HS-5 (cell line): ENCODE measurements at places on chromosomes 16 and 17.
A peak's percentile ranks its signal among the peaks of the same experiment; 100 is the strongest.

DNA sequence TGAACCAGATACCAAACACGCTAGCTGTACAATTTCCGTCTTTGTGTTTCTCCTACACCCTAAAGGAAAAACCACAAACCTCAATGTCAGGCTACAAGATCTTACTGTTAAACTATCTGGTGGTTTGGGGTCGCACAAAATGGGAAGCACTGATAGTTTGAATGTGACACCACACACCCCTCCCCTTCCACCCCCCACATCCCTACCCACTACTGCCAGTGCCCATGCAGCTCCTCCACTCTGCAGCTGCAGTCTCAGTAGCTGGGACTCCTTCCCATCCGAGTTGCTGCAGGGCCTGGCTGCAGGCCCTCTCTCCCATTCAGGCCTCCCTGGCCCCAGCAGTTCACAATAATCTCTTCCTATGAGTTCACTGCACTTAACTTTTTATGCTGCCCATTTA is 18.4 kb downstream of the TRAP1 start:
- DNase-seq = no peak

DNA sequence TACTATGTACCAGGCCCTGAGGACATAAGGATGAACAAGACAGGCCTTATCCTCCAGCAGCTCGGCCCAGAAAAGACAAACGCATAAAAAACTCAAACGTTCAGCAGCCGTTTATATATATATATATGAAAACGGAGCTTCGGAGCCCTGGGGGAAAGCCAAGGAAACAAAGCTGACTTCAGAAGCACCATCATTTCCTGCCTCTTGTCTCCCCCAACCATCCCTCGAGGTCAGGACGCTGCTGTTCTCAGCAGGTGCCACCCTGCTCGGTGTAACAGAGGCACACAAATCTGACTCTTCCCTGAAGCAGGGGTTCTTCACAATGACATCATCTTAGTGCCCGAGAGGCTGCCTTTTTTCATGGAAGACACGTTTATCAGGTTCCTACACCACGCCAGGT is 146.9 kb downstream of the ZNF423 start:
- no peak for DNase-seq

DNA sequence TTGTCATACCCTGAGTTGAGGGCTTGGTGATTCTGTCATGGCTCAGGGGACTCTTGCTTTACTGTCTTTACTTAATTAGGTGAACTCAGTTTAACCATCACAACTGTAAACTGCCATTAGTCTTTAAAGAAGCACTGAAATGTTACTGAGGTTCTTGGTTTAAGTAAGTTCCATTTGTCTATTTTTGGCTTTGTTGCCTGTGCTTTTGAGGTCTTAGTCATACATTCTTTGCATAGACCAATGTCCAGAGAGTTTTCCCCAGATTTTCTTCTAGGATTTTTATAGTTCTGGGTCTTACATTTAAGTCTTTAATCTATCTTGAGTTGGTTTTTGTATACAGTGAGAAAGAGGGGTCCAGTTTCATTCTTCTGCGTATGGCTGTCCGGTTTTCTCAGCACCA is 137.5 kb downstream of the SOCS1 start:
- no peak for DNase-seq

- DNase-seq = no peak
Measured at GRCh38 chr16:10745841-10746240, 2.2 kb downstream of the NUBP1 start.

DNA sequence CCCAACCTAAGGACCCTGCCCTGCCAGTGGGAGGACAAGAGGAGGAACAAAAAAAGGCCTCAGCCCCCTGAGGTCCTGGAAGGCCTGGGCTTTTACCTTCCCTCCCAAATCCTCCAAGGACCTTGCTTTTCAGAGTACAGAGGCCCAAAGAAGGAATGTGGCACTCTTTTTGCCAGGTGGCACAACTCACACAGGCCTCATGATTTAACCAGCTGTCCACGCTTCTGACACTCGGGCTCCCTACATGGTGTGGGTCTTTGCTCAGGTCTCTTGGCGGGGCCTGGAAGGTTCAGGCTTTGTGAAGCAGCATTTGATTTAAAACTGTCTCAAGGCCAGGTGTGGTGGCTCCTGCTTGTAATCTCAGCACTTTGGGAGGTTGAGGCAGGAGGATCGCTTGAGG is 120.6 kb downstream of the ABCC6 start:
- DNase-seq = no peak

DNA sequence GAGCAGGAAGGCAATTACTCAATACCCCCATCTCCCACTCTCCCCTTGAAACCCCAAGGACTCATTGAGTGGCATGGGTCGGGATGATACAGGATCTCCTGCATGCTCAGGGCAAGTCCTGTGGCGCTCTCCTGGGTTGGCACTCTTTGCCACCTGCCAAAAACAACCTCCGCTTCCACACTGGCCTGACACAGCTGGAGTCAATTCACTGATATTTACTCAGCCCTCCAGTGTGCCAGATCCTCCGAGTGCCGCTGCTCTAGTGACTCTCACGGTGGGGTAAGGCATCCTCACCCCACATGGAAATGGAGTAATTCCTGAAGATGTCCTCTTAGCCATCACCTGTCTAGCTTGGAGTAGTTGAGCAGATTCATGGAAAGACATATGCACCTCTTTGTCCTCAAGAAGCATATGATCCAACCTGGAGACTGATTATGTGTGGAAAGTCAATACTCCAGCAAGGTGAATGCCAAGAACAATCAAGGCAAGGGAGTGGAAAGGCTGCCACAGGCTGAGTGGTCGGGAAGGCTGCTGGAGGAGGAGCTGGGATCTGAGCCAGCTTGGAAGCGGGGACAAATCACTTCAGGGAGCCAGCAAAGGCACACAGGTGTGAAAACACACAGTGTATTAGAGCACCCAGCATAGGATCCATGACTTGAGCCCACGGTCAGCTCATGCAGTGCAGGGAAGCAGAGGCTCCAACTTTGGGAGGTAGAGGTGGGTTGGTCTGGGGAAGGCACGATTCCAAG is 12.6 kb upstream of the GOSR2 start:
- DNase-seq = no peak

DNA sequence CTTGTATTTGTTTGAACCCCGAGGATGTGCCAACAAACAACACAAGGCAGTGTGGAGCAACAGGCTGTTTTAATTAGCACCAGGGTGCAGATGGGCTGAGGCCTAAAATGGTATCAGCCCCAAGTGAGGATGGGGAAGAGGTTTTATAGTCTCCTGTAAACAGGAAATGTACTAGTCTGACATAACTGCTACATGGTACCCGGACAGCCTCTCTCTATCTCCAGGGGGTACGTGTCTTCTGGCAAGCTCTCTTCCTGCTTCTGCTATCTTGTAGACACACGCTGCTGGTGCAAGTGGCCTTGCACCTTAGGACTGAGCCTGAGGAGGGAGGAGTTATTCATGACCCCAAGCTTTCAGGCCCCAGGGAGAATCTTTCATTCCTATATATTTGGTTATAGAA is 2451.0 kb downstream of the TP53TG3F start:
- DNase-seq = no peak

DNA sequence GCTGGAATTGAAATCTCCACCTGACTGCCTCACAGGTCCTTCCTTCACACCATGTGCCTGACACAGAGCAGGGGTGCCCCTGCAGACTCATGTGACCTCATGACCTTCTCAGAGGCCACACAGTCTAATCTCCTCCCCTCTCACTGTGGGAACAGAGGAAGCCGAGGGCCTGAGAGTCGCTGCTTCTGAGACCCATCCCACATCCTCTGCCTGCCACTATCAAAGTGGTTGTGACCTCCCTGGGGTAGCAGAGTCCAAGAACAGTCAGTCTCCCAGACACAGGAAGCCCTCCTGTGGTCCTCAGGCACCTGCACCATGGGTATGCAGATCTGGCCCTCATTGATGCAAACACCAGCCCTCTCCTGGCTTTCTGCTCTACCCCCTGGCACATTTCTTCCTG is 78.5 kb downstream of the RAB11FIP4 start:
- no peak for DNase-seq

- DNase-seq = no peak
Measured at GRCh38 chr17:44546671-44547606, 10.3 kb upstream of the FZD2 start.

DNA sequence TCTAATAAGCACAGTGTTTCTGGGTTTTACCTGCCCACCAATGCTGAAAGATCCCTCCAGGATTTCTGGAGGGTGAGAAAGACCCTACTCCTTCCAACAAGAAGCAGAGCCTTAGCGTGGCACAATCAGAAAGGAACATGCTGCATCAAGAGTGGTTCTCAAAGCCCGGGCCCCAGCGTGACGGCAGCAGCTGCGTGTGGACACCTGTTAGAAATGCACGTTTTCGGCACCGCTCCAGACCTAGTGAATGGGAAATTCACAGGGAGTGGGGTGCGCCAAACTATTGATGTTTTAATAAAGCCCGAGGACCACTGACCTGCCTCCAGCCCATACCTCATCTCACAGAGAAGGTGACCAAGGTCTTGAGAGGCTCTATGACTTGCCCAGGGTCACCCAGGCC is 55.8 kb downstream of the PECAM1 start:
- no peak for DNase-seq

DNA sequence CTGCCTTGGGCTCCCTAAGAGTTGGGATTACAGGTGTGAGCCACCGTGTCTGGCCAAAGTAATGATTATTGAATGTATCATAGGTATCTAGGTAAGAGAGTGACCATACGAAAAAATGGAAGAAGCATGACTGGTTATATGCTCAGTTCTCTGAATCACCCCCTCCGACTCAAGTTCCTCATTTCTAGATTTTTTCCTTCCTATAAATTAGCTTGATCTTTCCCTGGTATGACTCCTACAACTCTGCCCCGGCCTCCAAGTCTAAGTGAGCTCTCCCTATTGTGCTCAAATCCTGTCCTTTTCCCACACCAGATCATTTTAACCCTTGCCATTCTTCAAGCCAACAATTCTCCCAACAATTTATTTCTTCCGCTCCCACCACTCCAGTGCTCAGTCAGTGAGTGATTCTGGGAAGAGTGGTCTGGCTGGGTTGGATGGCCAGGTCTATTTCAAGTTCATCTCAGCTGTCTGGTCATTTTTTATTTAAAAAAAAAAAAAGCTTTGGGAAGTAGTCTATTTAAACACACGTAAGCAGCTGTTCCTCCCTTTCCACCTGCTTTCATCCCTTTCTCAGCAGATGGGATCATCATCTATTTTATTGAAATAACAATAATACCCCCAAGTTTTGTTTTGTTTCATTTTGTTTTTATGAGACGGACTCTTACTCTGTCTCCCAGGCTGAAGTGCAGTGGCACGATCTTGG is 120.2 kb upstream of the HS3ST2 start:
- DNase-seq = no peak

- no peak for DNase-seq
Measured at GRCh38 chr16:12565423-12565822, 238.3 kb downstream of the CPPED1 start.

DNA sequence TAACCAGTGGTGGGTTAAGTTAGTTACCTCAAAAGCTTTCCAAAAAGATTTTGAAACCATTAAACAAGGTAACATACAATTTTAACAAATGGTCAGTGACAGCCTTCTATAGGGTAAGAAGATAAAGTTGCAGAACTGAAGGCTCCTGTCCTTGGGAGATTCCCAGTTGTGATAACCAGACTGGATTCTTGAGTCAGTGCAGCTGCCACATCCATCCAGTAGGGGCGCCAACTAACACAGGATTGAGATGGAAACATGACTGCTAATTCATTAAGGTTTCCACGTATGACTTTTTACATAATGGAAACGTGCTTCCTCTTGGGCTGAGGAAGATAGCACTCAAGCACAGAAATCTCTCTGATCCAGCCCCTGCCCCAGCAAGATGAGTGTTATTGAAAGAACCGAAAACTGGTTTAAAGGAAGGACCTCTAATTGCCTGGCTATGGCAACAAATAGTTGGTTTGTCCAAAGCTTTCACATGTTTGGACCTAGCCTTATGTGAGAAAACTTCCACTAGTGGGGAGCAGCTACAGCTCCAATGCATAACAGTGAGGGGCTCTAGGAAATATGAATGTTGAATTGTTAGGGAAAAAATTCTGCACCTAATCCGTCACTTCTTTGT is 269.8 kb upstream of the MYOCD start:
- no peak for DNase-seq

GRCh38 chr16:49454426-49455180 is 81.0 kb downstream of the C16orf78 start:
- no peak for DNase-seq

DNA sequence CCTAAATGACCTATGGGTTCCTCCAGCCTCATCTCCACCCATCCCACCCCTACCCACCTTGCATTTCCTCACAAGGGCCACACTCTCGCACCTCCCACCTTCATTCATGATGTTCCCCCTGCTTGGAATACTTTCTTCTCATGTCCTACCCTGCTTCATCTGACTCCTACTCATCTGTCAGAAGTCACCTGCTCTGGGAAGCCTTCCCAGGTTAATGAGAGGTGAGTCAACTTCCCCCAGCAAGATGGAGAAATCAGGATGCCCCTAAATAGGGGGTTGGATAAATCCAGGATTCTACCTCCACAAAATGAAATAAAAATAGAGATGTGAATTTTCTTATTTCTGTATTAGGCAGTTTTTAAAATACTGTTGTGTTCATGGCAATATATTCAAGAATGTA is 51.0 kb upstream of the WSB1 start:
- DNase-seq = no peak

DNA sequence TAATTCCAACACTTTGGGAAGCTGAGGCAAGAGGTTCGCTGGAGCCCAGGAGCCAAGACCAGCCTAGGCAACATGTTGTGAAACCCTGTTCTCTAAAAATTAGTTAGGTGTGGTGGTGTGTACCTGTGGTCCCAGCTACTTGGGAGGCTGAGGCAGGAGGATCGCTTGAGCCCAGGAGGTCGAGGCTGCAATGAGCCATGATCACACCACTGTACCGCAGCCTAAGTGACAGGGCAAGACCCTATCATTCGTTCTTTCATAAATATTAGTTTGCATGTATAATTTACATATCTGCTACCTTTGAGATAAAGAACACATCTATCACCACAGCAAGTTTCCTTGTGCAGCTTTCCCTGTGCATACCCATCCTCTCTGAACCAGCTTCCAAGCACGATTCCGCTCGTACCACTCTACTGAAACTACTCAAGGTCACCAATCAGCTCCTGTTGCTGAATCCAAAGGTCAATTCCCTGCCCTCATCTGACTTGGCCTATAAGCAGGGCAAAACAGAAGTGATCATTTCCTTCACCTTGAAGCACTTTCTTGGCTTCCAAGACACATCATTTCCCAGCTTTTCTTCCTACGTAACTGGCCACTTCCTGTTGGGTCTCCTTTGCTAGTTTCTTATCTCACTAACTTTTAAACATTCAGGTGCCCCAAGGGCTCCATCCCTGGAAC is 49.1 kb downstream of the GRB2 start:
- DNase-seq = no peak

DNA sequence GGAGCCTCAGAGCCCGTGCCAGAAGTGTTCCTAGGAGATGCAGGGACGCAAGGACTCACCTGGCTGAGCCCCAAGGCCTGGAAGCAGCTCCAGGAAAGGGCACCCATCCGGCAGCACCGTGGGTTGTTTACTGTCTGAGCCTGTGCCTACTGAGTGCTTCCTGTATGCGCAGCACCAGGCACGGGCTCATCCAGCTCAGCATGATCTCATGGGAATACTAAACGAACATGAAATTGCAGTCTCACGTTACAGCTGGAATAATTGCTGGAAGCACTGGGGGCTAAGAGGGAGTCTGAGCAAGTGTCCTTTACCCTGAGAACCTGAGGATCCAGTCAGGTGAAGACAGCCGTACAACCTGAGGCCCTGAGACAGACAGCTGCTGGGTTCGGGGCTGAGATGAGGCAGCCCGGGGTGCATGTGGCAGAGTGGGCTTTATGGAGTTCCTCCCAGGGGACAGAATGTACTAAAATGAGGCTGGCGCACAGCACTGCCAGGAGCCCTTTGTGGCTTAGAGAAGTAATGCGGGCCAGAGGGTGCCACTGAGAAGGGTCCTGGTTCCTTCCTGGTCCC is 5.4 kb downstream of the CTRL start:
- no peak for DNase-seq

- peak; percentile 28 for DNase-seq
Measured at GRCh38 chr17:21511363-21512195, 135.4 kb downstream of the KCNJ12 start.
